Left ventricle myocardium superior (tissue), 1 donor: ENCODE measurements at places on chromosomes 2 and 18.

GRCh38 chr18:51852681-51853080 lies 487.3 kb upstream of the DCC start:
- DNase-seq, result no peak

GRCh38 chr2:201440182-201440581 lies 11.1 kb downstream of the TRAK2 start:
- DNase-seq, result no peak

- DNase-seq, result no peak
Observed at GRCh38 chr2:161273038-161273760, 35.0 kb upstream of the PSMD14 start.

DNA sequence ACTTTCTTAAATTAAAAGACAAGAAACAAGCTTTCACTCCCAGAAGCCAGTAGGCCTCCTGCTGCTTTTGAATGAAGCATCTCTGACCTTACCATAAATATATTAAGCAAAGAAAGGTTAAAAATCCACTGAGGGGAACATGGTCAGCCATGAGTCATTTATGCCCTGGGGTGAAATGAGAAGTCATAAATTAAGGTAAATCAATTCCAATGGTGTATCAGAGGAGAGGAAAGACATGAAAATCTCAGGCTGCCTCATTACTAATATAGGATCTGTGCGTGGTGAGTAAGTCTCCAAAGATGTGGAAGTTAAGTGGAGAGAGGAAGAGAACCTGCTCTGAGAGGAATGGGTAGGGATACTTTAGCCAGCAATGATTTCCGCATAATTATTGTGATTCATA lies 292.3 kb upstream of the CHAC2 start:
- no peak for DNase-seq
